T-cell (primary cell): ENCODE measurements at places on chromosomes 1 and 21. TPM values are rescaled to one million over a fixed set of nuclear protein-coding genes. Genes with fewer than 3 reads are reported as not detected.

Gene SLAMF6
- 49.1 TPM for total RNA-seq

Gene TSPEAR
- not detected for total RNA-seq

Gene FHAD1
- total RNA-seq = 0.96 TPM

Gene SUSD4
- total RNA-seq = 1.3 TPM

Gene MAP10
- 1.5 TPM for total RNA-seq

Gene CDC42BPA
- 1.6 TPM for total RNA-seq

Gene EPHB2
- not detected for total RNA-seq

Gene S100B
- 0.49 TPM for total RNA-seq

Gene ALX3
- not detected for total RNA-seq

Gene SH2D1B
- 0.20 TPM for total RNA-seq

Gene SPRR1A
- total RNA-seq = not detected
